Pulmonary artery endothelial cell (primary cell): ENCODE measurements at places on chromosomes 2 and 18. TPM values are rescaled to one million over a fixed set of nuclear protein-coding genes. Genes with fewer than 3 reads are reported as not detected.

Gene INSIG2
- total RNA-seq: 23.9 and 31.2 TPM in 2 replicates

Gene KIF1A
- 0.07 TPM in 1 of 2 replicates, not detected in the other for total RNA-seq

Gene CDH2
- total RNA-seq: 31.6 and 36.5 TPM in 2 replicates

Gene CRACDL
- 9.7 and 9.9 TPM in 2 replicates for total RNA-seq

Gene PCARE
- total RNA-seq: not detected in 2 replicates

GRCh38 chr2:231176066-231176465 is 22.4 kb upstream of the ARMC9 start:
- no peak for DNase-seq

DNA sequence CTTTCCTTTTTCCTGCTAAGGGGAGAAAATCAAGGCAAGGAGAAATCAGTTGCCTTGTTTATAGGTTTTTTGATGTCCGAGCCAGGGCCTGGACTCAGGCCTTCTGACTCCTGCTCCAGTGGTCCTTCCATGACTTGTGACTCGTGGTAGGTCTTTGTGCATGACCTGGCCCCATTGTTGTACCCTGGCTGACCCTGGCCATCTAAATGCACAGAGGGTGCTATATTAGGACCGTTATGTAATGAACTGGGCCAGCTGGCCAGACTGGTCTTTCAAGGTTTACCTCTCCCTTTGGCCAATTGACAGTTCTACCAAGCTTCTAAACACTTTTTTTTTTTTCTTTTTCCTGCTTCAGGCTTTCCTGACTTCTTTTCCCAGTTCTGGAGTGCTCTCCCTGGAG is 81.1 kb downstream of the SETBP1 start:
- DNase-seq: no peak

DNA sequence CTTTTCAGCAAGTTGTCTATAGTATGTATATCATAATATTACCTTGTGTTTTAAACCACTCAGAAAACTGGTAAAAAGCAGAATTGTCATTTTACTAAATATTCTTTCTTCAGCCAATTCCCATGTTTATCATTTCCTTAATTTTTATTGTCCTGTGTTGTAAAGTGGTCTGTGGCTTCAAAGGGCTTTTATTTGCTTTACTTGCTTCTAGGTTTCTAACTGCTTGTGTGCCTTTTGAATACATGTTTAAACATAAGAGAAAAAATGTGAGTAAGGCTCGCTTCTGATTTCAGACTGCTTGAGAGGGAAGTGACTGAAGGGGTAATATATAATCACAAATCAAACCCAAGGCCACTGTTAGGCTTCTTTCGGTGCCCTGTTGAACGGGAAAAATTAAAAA is 407.5 kb upstream of the NRP2 start:
- no peak for DNase-seq

DNA sequence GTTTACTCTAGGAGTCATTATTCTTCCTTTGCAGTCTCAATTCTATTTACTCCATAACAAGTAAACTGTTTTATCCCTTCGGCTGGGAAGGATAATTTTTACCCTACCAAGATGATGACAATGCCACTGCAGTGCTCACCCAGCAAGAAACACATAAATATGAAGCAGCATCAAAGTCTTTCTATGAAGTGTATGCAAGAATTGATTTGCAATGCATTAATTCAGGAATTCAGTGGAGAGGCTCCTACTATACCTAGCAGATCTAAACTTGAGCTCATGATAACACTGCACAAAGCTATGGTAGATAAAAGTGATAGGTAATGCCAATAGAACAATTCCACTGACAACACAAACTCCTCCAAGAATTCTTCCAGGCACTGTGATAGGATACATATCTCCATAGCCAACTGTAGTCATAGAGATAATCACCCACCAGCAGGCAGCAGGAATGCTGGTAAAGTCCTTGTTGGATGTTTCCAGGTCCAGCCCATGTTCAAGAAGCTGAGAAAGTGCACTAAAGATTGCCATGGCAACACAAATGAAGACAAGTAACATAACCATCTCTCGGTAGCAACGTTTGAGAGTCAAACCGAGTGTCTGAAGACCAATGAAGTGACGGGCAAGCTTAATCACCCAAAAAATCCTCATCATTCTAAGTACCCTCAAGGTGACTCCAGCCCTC is 49.9 kb downstream of the KCNG3 start:
- no peak for DNase-seq
